Memory B cell (primary cell): ENCODE measurements at places on chromosomes 1 and 21.

- DNase-seq: no peak
These were observed 4.3 kb upstream of the PHLDA3 start for GRCh38 chr1:201473296-201473695.

GRCh38 chr21:31804008-31804394 lies 68.8 kb upstream of the HUNK start:
- no peak for DNase-seq

DNA sequence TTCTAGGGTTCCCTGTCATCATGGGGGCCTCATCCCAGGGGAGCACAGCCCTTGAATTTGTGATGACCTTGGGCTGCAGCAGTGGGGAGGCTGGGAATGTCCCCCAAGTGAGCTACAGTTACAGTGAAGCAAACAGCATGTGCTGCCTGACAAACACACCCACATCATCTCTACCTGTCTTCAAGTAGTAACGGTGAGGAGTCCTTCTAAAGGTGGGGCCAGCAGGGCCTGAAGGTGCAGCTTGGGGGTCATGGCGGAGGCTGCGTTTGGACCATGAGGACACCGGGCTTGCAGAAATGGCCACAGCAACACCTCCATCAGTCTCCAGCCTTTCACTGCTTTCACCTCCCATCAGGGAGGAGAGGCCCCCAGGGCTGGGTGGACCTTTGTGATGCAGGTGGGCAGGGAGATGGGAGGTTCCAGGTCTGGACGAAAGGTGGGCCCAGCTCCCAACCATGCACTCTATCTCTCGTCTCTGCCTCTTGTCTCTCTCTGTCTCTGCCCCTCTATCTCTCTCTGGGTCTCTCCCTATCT lies 55.7 kb downstream of the WNT9A start:
- DNase-seq: no peak

DNA sequence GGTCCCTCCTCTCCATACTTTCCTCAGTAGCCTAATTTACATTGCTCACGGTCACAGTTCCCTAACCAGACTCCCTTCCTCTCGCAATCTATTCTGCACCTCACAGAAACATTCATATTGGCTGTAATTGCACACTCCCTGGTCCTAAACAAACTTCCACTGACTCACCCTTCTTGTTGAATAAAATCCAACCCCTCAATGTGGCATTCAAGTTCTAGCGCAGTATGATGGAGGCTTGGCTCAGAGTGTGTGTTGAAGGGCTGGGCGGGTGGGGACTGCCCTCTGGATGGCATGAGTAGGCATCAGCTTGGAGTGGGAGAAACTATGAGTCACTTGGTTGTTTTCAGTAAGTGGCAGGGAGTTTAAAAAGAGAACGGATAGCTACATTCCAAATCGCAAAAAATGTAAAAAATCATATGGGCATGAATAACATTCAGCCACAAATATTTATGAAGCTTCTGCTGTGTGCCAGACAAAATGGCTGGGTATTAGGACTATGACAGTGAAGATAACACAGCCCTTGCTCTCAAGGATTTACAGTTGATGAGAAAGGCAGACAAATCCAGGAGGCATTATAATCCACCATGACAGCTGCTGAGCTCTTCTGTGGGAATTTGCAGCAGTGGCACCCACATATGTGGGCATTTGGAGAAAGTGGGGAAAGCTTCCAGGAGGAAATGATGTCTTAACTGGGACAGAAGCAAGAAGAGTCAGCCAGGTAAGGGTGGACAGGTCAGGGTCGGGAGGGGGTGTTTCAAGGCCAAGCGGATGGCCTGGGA lies 42.2 kb upstream of the LYST start:
- DNase-seq: no peak

- DNase-seq: no peak
These were observed 32.0 kb upstream of the CD2 start for GRCh38 chr1:116722016-116722838.

GRCh38 chr1:33727310-33727709 lies 136.6 kb upstream of the HMGB4 start:
- no peak for DNase-seq

GRCh38 chr1:227887697-227888403 lies 59.9 kb downstream of the WNT9A start:
- DNase-seq: no peak

GRCh38 chr1:159473335-159473734 lies 33.8 kb downstream of the OR10J1 start:
- DNase-seq: no peak

- DNase-seq: no peak
These were observed 17.2 kb downstream of the MTHFR start for GRCh38 chr1:11788549-11789053.

DNA sequence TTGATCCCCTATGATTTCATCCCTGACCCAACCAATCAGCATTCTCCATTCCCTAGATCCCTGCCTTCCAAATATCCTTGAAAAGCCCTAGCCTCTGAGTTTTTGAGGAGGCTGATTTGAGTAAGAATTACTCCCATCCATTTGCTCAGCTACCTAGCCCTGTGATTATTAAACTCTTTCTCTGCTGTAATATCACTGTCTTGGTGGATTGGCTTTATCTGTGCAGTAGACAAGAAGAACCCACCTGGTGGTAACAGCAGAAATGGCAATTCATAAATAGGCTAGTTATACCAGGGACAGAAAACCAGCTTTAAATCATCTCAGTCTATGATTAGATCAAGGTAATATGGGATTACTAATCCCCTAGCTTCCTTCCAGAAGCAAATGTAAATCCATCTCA lies 13.0 kb downstream of the IL20 start:
- no peak for DNase-seq

DNA sequence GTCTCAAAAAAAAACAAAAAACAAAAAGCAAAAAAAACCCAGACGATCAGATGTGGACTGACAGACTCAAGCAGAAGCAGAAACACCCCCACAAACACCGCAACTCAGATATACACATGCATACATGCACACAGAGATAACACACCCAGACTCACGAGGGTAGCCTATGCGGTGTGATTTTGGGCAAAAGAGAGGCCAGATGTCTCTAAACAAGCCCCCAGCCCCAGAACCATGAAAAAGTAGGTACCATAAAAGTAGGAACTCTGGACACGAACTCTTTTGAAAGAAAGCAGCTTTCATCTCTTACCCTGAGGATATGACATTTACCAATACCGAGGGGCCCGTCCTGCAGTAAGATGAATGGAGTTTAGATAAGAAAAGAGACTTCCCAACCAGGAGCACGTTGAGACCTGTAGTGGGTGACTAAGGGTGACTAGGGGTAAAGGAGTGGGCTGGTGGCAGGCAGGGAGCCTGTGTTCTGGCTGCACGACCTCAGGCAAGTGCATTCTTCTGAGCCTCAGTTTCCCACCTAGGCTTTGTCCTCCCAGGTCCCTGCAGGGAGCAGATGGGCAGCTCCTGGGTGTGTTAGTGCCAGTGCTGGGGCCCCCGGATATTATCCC lies 1.5 kb upstream of the TINAGL1 start:
- DNase-seq: no peak

- no peak for DNase-seq
These were observed 23.6 kb downstream of the MT1HL1 start for GRCh38 chr1:236980673-236981072.

DNA sequence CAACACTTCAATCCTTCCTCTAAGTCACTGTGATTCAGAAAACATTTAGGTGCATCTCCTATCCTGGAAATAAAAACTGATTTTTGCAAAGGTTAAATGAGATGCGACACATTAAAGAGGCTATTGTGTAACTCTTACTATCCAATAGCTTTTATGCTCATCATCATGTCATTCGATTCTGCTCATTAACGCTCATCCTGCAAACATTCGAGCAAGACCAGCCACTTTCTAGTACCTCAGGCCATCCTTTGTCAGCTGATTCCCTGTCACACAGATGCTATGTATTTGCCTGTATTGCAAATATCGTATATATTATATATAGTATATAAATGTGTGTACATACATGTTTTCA lies 131.6 kb downstream of the TLR5 start:
- DNase-seq: no peak

DNA sequence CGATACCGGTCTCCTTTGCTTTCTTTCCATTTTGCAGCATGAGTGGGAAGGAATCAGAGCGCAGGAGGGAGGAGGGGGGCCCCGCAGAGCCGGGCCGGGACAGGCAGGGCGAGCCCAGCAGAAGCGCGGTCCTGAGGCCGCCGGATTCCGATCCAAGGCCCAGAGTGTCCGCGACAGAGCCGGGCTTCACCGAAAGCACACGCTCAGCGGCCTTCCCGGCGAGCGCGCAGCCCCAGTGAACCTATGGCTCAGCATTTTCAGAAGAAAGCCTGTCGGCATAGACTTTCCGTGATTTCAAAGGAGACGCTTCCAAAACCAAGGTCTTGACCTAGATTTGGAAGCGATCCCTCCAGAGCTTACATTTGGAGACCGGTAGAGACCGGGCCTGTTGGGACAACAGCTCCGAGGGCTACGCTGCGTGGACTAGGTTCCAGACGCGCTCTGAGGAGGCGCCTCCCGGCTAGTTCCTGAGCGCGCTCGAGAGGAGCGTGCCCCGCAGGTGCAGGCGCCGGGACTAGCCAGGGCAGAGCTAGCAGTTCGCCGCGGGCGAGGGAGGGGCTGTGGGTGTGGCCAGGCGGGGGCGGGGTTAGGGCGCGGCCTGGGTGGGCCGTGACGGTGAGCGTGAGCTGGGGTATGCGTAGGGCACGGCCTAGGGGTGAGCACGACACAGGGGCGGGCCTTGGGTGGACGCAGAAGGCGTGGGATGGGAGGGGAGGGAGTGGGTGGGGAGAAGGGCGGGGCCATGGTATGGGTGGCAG lies 27.8 kb upstream of the PRSS38 start:
- DNase-seq: peak; percentile 81

- DNase-seq: no peak
These were observed 190.4 kb upstream of the USP25 start for GRCh38 chr21:15539376-15539775.

GRCh38 chr1:108142773-108143394 lies 57.3 kb downstream of the SLC25A24 start:
- no peak for DNase-seq

- DNase-seq: no peak
These were observed 30.4 kb downstream of the H3-3A start for GRCh38 chr1:226092965-226093364.

- no peak for DNase-seq
These were observed 1.2 kb downstream of the SCAF4 start for GRCh38 chr21:31730712-31731055.

GRCh38 chr1:36658838-36659237 lies 176.1 kb upstream of the CSF3R start:
- no peak for DNase-seq

GRCh38 chr1:222331765-222332164 lies 216.1 kb downstream of the HHIPL2 start:
- no peak for DNase-seq

- DNase-seq: no peak
These were observed 10.1 kb downstream of the KDM1A start for GRCh38 chr1:23029337-23029736.

GRCh38 chr1:219650880-219651279 lies 38.0 kb upstream of the ZC3H11B start:
- DNase-seq: no peak

DNA sequence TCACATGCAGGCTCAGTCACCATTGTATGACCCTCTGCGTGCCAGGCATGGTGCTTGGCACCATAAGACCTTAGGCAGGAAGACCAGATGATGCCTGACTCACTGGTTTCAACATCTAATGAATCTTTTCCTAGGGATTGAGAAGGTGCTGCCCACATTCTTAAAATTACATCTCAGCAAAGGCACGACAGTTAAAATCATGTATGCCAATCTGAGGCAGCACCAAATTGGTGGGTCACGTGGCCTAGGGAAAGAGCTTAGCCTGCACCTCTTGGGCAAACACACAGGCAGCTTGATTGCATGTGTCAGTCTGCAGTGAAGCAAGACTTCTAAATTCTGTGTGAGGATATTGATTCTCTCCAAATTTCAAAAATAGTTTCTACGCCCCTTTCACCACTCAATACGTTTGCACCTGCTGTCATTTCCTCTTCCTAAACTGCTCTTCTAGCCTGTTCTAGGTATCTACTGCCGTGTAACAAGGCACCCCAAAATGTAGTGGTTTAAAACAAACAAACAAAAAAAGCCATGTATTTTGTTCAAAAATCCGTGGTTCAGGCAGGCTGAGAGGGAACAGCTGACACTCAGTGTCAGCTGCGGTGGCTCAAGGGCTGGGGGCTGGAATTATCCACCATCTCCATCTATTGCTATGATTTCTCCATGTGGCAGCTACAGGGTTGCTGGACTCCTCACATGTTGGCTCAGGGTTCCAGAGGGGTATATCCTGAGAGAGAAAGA lies 160.2 kb upstream of the FGGY start:
- no peak for DNase-seq

DNA sequence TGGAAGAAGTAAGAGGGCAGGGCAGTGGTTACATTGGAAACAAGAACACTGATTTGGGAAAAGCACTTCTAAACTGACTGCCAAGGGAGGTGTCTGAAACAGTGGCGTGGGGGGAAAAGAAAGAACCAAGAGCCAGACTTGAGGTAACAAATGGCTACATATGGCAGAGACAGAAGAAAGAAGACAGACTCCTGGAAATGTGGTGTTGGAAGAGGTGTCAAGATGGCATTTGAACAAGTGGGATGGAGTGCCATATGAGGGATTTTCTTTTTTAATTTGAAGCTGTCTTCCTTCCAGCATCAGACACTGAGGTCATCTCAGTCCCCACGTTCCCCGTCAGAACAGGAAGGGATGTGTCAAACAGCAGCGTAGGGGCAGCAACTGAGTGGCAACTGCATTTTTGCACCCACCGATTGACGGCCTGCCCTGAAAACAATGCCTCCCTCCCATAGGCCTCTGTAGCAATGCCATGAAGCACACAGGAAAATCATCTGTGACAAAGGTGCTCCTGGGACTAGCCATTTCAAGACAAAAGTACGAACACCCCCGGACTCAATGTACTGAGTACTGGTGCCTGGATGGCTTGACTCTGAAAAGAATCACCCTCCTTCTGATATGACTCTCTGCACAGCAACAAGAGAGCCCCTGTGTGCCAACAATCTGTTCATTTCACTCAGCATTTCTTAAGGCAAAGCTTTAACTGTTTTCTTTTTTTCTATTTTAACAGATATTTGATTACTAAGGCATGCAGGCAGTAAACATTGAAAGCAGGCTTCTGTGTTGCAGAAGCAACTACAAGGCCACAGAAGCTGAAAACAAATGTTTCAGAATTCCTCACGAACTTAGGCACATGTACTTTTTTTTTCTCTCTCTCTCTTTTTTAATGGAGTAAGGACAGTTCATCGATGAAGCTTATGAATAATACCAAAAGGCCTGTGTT lies 37.0 kb downstream of the LPAR3 start:
- no peak for DNase-seq

DNA sequence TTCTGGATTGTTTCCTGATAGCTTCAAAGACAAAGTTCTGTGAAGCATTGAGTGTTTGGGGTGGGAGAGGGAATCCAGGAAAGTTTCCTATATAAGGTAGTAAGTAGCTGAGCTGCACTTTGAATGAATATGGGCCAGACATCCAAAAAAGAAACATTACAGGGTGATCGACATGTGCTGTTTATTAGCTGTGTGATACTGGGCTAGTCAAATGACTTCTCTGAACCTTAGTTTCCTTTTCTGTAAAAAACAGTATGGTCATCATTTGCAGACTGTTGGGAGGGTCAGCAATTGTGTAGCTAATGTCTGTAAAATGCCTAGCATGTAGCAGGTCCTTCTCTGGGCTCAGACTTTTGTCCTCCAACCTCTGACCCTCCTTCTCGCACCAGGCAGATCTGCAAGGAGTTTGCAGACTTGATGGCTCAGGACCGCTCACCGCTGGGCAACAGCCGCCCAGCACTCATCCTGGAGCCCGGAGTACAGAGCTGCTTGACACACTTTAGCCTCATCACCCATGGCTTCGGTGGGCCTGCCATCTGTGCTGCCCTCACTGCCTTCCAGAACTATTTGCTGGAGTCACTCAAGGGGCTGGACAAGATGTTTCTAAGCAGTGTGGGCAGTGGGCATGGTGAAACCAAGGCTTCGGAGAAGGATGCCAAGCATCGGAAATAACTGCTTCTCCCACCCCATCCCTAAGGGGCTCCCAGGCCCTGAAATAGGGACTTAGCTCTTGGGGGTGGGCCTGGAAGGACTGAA lies 21.1 kb downstream of the TFAP2E start:
- no peak for DNase-seq
